Stimulated activated CD8-positive, alpha-beta memory T cell treated with anti-CD3 and anti-CD28 coated beads, Interleukin-15, amount 100 ng/mL, for 48 hours (primary cell): ENCODE measurements at places on chromosomes 1 and 21.

GRCh38 chr1:36818771-36819170 lies 215.5 kb downstream of the GRIK3 start:
- DNase-seq, result no peak

DNA sequence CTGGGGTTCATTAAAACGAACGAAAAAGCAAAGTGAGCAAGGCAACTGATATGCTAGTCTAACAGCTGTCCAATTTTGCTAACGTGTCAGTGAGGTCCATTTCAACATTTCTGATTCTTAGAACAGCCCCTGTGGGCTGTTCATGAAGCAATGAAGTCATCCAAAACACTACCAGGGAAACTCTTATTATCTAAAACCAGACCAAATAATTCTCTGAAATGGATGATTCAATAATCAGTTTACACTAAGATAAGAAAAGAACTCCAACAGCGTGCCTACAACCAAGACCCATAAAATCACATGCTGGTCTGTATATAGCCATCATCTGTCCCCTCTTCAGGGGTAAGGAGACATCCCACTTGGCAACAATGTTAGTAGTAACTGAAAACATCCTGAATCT lies 122.7 kb downstream of the TGFBR3 start:
- DNase-seq, result no peak

DNA sequence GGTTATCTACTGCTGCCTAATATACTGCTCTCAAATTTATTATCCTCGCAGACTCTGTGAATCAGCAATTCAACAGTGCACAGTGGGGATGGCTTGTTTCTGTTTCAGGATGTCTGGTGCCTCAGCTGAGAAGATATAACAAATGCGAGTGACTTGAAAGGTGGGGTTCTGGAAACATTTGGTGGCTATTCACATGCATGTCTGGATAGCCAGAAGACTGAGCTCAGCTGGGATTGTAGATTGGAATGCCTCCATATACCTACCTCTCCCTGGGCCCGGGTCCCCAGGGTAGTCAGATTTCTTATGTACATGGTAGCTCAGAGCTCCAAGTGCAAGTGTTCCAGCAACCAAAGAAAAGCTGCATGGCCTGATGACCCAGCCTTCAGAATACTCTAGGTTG lies 176.3 kb downstream of the IER5 start:
- DNase-seq, result no peak

- DNase-seq, result no peak
Measured at GRCh38 chr1:3454811-3455618, 550 bp downstream of the ARHGEF16 start.

DNA sequence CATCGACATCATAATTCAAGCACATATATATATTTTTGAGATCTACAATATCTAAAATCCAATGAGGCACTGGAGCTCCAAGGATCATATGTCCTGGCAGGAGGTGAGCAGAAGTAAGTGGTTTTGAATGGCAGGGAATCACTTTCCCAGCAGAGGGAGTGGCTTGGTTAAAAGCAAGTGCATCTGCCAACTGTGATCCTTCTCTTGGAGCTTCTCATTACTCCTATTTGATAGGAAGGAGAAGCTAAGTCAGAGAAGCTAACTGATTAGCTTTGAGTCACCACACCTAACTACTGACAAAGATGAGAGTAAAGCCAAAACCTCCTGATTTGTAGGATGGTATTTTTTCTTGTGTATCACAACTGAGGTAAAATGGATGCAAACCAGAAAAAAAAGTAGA lies 55.0 kb downstream of the ALG14 start:
- no peak for DNase-seq

- DNase-seq, result no peak
Measured at GRCh38 chr21:38820471-38821239, 14.9 kb downstream of the ETS2 start.

GRCh38 chr1:65265651-65266351 lies 43.5 kb upstream of the DNAJC6 start:
- DNase-seq, result no peak
